D341Med (cell line): ENCODE measurements at places on chromosomes 16 and 17.

- no peak for DNase-seq
Measured at GRCh38 chr17:73984941-73985340, 218.5 kb upstream of the RPL38 start.

DNA sequence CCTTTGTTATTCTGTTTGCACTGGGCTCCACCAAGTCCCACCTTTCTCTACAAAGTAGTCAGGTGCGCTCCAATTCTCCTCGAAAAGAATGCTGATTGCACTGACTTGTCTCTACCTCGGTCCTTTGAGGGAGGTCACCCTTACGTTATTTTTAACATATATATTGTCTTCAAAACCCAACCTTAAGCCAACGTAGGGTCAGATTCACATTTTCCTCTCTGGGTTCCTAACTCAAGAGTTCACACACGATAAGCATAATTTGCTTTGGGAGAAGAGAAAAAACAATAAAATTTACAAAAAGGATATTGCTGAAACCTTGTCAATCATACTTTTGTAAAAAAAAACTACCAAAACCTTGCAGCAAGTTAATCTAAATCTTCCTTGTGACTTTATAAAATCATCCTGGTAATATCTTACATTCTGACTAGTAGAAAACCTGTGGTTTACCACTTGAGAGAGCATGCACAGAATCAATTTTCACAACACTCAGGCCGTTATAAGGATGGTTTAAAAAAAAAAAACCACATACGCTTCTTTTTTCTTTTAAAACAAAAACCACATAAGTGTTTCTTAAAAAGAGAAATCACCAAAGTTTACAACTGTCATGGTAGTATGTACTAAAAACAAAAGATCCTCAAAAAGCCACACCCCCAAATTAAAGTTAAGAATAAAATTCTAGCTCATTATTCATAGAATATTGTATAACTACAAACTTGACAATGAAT, 72.2 kb upstream of the TRAP1 start:
- DNase-seq, result no peak

DNA sequence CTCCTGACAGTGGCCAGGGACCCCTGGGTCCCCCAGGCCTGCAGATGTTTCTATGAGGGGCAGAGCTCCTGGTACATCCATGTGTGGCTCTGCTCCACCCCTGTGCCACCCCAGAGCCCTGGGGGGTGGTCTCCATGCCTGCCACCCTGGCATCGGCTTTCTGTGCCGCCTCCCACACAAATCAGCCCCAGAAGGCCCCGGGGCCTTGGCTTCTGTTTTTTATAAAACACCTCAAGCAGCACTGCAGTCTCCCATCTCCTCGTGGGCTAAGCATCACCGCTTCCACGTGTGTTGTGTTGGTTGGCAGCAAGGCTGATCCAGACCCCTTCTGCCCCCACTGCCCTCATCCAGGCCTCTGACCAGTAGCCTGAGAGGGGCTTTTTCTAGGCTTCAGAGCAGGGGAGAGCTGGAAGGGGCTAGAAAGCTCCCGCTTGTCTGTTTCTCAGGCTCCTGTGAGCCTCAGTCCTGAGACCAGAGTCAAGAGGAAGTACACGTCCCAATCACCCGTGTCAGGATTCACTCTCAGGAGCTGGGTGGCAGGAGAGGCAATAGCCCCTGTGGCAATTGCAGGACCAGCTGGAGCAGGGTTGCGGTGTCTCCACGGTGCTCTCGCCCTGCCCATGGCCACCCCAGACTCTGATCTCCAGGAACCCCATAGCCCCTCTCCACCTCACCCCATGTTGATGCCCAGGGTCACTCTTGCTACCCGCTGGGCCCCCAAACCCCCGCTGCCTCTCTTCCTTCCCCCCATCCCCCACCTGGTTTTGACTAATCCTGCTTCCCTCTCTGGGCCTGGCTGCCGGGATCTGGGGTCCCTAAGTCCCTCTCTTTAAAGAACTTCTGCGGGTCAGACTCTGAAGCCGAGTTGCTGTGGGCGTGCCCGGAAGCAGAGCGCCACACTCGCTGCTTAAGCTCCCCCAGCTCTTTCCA, 25.1 kb downstream of the C1QTNF1 start:
- no peak for DNase-seq

DNA sequence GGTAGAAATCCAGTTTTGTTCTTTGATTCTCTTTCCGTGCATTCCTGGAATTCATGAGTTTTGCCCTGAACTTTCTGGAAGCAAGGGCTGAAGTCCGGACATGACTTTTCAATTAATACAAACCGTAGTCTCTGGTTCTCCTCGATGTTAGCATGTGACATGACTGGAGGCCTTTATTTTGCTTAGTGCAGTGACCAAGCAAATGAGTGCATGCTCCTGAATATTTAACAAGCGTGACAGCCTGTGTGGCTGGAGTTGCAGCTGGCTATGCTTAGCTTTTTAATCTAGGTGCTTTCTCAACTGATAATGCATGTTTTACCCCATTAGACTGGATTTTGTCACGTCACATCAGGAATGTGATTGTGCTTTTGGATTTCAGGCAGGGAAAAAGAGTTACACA, 302.1 kb downstream of the MAP2K6 start:
- DNase-seq, result no peak
